Stimulated activated CD8-positive, alpha-beta memory T cell treated with anti-CD3 and anti-CD28 coated beads, Interleukin-4, amount 100 ng/mL, for 24 hours (primary cell): ENCODE measurements at places on chromosomes 2 and 18.
A peak's percentile ranks its signal among the peaks of the same experiment; 100 is the strongest.

DNA sequence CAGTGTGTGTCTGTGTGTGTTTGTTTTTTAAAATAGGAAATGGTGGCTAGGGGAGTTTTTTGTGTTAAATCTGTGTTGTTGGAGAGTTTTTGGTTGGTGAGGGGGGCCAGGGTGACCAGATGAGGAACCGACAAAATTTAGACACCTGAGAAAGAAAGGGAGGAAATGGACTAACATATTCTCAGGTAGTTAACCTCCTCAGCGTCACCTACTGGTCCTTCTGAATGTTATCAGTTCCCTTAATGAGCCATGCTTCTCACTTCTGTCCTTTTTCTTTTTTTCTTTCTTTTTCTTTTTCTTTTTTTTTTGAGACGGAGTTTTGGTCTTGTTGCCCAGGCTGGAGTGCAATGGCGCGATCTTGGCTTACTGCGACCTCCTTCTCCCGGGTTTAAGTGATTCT, 107.0 kb downstream of the FMNL2 start:
- no peak for DNase-seq

- DNase-seq, result no peak
Observed at GRCh38 chr18:10895976-10896375, 253.4 kb downstream of the PIEZO2 start.

DNA sequence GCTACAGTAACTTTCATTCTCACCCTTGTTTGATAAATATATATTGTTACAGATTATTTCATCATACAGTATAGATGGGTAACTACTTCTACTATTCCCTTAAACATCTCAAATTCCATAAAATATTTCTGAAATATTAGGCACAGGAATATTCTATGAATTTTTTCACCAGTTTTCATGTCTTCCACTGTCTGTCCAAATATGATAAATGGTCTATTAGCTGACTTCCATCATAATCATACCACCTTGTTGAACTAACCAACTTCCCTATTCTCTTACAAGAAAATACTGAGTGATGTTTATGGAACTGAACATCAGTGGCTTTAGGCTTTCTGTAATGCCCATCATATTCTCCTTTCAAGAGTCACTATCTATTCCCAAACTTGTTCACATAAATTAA, 82.4 kb downstream of the TRAPPC8 start:
- no peak for DNase-seq

GRCh38 chr2:85288244-85288725, 39.5 kb downstream of the TGOLN2 start:
- DNase-seq, result no peak

DNA sequence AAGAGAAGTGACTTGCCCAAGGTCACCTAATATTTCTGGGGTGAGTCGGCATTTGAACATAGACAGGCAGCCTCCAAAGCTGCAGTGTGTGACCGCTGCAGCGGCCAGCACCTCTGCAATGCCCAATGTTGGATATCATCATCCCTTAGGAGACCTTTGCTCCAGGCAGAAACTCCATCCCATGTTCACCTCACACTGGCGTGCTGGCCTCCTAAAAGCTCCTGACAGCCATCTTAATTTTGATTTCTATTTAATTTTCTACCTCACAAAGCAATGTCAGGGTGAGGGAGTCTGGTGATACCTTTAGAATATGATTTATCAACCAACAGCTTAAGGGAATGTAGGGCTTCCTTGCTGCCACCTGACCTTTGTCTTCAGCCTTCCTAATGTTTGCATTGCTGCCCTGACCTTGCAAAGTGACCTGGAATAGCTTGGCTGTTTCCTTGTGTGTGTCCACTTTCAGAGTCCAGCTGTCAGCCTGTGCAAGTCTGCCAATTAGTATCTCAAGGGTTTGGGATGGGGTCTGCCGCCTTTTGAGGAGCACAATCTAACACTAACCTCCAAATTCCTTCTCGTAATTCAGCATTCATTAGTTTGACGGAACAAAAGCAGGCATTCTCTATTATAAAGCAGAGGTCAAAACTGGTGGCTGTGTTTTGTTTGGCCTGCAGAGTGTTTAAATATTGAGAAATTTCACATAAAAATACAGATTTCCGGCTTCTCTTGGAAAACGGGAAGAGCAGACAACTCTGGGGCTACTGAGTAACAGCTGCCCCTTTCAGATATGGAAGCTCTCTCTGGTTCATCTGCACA, 127.6 kb downstream of the PLEKHM3 start:
- DNase-seq, result no peak

- DNase-seq, result no peak
Observed at GRCh38 chr2:71469403-71470398, 16.3 kb downstream of the DYSF start.

- no peak for DNase-seq
Observed at GRCh38 chr18:48673853-48674721, 135.3 kb downstream of the CTIF start.

GRCh38 chr2:9995059-9995458, 43.6 kb downstream of the GRHL1 start:
- no peak for DNase-seq

- no peak for DNase-seq
Observed at GRCh38 chr2:238134393-238134785, 4.1 kb upstream of the KLHL30 start.

DNA sequence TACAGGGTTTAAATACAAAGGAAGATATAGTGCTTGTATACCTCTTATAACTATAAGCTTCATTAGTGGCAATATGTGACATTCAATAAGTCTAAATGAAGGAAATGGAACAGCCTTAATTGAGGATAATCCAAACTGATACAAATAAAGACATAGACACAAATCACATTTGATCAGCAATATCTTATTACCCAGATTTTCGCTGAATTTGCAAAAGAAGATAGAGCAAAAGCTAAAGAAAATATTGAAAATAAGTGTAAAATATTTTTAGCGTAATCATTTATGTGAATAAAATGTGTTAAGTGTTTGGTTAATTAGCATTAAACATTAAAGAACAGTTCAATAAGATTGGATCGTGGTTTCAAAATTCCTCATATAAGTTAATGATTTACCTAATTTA, 51.2 kb downstream of the CCDC148 start:
- no peak for DNase-seq

DNA sequence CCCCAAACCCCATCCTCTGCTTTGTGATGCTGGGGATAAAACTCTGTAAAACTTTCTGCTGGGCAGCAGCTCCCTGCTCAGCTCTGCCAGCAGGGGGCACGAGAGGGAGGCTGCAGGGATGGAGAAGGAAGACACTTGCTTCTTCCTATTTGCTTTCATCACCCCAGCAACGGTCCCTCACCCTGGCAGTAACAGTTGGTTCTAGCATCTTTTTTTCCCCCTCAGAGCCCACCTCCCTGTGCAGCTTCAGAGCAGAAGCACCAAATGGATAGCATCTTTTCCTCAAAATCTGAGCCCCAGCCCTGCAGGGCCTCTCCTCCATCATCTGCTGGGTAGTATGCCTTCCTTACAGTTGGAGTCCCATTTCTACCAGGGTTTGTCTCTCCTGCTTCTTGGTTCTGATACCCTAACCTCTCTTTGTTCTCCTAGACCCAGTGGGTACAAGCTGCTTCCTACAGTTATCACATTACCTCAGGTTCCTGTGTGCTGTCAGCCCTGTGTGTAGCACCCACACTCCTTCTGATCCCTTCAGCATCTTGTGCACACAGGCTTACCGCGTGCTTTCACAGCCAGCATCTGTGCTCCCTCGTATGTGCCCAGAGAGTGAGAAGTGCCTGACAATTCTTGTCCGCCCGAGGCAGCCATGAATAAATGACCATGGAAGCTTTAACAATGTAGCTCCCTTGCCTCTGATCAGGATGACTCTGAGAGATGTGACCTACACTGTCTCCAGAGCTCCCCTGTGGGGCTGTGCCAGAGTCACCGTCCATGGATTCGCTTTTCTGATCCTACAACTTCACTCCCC, 14.5 kb downstream of the CKAP2L start:
- DNase-seq, result peak; percentile 73

DNA sequence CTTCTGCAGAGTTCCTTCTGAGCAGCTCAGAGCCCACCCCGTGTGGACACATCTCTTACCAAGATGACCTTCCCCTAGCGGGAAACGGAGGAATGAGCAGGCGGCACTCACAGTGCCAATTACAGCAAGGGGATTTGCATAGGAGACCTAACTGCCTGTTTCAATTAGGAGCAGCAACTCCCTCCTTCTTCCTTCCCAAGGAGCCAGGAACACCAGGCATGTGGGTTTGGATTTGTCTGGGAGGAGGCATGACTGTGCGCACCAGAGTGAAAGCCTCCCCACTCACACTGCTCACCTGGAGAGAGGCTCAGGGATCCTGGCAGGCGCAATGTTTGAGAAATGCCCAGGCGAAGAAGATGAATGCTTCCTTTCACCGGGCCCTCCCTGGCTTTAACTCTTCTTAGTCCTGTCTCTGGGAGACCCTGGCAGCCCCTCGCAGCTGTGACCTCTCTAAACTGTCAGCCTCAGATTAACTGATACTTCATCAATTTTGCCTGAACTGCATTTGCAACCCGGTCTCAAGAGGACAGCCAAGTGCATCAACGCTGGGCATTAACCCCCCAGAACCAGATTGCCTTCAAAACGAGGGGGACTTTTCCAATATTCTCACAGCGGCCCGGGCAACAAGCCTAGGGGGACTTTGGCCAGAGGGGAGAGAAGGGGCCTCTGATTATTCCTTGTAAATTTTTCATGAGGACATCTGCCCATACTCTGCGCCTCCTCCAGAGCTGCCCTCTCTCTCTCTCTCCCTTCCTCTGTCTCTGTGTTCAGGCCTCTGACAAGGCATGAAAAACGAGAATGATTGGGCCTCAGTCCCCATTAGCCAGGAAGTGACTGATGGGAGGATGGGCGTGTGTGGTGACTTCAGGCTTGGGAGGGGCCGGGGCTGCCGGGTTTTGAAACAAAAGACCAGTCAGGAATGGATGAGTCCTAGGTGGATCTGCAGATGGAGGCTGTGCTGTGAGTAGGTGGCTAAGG, 93.8 kb downstream of the CMPK2 start:
- no peak for DNase-seq

DNA sequence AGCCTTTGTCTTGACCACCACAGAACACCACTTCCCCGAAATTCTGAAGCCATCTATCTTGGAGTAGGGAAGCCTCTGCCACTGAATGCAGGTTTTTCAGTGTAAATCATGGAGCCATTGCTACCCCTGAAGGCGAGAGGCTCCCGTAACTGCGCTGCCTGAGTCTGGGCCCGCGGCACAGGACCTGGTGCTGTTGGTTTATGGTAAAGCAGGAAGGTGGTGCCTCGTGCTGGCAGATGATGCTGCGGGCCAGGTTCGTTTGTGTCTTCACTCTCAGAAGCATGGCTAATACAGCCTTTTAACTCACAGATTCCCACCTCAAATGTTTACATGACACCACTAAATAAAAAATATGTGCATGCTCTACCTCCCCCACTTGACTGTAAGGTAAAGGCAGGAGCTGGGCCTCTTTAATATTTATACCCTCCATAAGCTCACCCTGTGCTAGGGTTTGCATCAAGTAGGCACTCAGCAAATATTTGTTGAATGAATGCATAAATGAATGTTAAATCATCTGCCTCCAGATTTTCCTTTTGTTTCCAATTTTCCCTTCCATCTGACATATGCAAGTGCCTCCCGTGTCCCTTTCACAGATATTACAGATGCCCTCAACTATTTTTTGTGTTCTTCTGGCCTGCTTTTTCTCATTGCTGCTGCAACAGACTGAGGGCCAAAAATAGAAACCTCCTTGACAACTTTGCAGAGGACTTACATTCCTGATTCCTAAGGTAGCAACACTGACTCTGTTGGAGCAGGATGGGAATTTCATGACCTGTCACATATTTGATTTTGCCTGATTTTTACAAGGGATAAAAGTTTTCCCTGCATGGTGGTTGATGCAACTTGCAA, 83.5 kb upstream of the CPO start:
- no peak for DNase-seq

GRCh38 chr2:105517814-105518705, 119.2 kb upstream of the FHL2 start:
- DNase-seq, result no peak

GRCh38 chr2:76019128-76019527, 308.4 kb upstream of the GCFC2 start:
- no peak for DNase-seq

DNA sequence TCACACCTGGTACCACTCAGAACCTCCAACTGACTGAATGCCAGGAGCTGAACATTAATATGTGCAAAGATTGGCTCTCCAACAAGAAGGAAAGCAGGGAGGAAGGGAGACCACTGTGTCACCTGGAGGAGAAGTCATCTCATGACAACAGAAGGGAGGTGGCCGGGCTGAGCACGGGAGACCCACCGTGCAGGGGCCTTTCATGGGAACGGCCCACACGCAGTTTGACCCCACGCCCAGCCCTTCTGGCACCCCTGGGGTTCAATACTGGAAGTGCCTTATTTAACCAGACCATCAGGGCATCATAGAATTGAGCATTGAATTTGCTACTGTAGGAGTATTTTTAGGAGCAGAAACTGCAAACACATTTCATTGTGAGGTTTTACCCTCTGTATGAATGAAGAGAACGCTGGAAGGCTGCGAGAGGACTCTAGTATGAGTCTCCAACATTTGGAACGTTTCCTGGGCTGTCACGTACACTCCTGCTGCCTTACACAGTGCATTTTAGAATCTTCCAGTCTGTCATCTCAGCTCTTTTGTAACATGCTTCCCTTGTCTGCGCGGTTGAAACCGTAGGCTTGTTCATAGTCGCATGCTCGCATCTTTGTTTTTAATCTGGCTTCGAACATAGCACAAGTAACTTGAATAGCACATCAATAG, 132.1 kb downstream of the NFATC1 start:
- no peak for DNase-seq

- DNase-seq, result no peak
Observed at GRCh38 chr2:37802211-37802752, 122.8 kb upstream of the RMDN2 start.

DNA sequence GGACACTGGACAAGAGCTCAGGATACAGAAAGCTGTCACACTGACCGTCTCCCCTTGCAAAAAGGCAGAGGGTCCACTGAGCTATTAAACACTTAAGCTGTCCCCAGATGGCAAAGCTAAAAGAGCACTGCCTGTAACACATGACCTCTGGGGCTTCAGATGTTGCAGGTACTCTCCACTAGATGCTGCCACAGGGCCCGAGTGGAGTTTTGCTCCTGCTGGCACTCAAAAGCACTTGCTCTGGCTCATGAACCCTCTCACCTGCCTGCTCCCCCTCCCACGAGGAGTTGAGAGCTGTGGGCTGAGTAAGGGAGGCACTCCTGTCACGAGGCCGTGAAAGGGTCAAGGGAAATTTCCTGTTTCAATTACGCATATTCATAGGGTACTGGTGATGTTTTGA, 227.9 kb downstream of the PRKCE start:
- no peak for DNase-seq

- no peak for DNase-seq
Observed at GRCh38 chr18:37962316-37962966, 396.8 kb upstream of the CELF4 start.

GRCh38 chr2:206145665-206146064, 13.6 kb downstream of the NDUFS1 start:
- no peak for DNase-seq

- DNase-seq, result no peak
Observed at GRCh38 chr2:186099826-186100225, 361.2 kb downstream of the FSIP2 start.
